ENCODE measurements at places on chromosomes 7 and 10.
A peak's percentile ranks its signal among the peaks of the same experiment; 100 is the strongest.

DNA sequence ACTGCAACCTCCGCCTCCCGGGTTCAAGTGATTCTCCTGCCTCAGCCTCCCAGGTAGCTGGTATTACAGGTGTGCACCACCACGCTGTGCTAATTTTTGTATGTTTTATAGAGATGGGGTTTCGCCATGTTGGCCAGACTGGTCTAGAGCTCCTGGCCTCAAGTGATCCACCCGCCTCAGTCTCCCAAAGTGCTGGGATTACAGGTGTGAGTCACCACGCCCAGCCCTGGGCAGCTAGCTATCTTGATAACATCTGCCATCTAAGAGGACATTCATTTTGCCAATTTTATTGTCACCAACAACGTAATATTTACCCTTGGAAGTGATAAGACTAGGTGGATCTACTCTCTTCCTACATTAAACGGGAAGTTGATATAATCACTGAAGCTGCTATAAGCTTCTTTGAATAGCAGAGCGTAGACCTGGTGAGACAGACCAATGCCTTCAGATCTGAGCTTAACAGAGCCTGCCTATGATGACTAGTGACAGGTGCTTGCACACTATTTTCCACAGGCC is 39.7 kb upstream of the SLC35B4 start:
- H3K4me3 ChIP-seq: no peak overlapping the region
- no peaks in the 10 kb centered on the region for H3K36me3 ChIP-seq
- H3K27ac ChIP-seq: no peak overlapping the region
- peaks cover 8% of the 10 kb centered on the region for H3K27me3 ChIP-seq
- no peaks in the 10 kb centered on the region for H3K4me1 ChIP-seq

DNA sequence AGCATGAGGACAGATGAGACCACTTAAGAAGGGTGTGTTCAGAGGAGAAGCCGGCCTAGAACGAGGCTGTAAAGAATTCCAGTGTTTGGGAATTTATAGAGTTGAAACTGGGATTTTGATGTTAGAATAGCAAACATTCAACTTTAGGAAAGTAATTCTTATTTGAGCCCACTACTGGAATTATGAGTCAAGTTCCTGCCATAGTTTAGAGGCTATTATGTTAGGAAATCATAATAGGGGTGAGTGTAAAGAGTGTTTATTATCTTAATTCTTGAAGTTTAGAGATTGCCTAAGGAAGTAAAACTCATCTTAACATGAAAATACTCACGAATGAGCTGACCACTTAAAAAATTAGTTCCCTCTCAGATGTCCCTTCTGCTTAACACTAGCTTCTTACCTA is 2.1 kb downstream of the CBLL1 start:
- H3K27ac ChIP-seq: peak overlapping the region; percentile 2
- no peaks in the 10 kb centered on the region for H3K27me3 ChIP-seq
- peaks cover 57% of the 10 kb centered on the region for H3K4me1 ChIP-seq
- no peak for DNase-seq
- H3K4me3 ChIP-seq: peak overlapping the region; percentile 65

DNA sequence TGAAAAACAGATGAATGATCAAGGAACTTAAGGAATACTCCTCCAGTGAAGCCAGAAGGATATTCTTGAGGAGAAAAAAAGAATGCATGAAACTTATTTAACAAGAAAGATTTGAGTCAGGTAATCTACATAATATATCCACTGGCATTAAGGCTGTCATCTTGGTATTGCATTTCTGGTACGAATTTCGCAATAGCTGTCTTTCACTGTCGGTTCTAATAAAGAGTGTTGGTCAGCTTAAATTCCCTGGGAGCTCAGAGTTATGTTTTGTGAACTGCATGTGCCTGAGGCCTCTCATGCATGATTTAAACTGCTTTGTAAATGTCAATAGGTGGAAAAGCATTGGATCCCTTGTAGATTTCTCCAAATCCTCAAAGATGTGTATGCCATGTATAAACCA is 565.3 kb upstream of the GALNT17 start:
- H3K27me3 ChIP-seq: no peaks in the 10 kb centered on the region
- H3K27ac ChIP-seq: no peak overlapping the region
- peaks cover 31% of the 10 kb centered on the region for H3K36me3 ChIP-seq
- no peak for DNase-seq

- no peak overlapping the region for H3K27ac ChIP-seq
- no peak overlapping the region for H3K4me3 ChIP-seq
- DNase-seq: no peak
These were observed 25.5 kb downstream of the NYAP1 start for GRCh38 chr7:100509231-100509630.

DNA sequence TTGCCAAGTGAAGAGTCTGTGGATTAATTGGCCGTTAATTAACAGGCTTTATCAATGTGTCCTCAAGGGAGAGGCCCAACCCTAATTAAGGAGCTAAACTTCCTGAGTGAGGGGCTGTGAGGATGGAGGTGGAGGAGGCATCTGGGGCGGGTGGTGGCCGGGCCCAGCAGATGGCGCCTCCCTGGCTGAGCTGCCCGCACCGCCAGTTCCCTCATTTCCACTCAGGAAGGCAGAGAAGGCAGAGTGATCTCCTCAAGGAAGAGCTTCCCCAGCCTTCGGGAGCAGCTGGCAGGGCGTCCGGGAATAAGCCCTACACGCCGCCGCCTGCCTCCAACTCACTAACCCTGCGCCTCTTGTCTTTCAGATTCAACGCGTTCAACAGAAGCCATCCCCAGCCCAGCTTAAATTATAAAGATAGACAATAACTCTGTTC is 112.2 kb downstream of the CYTH3 start:
- no peaks in the 10 kb centered on the region for H3K27me3 ChIP-seq
- no peak overlapping the region for H3K4me3 ChIP-seq
- no peak overlapping the region for H3K27ac ChIP-seq
- no peak for DNase-seq
- H3K4me1 ChIP-seq: no peaks in the 10 kb centered on the region
- peaks cover 59% of the 10 kb centered on the region for H3K36me3 ChIP-seq

DNA sequence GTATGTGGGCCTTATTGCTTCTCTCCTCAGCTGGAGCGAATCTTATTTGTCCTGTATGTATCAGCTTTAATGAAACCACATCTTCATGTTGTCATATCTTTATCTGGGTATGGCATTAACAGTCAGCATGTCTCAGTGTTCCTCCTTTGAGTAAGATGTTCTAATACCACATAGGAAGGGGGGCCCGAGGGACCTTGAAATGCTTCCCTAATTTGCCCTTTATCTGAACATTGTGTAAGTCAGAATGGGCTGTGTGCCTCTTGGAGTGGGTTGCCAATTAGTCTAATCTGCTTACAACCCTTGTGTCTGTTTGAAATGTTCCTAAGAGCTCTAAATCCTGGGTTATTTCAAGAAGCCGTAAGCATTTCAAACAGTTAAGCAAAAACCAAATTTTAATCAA is 623.8 kb downstream of the SUGCT start:
- no peaks in the 10 kb centered on the region for H3K36me3 ChIP-seq
- no peak overlapping the region for H3K4me3 ChIP-seq
- H3K27me3 ChIP-seq: no peaks in the 10 kb centered on the region
- H3K27ac ChIP-seq: no peak overlapping the region

- peaks cover 19% of the 10 kb centered on the region for H3K4me1 ChIP-seq
- no peak overlapping the region for H3K27ac ChIP-seq
- H3K27me3 ChIP-seq: no peaks in the 10 kb centered on the region
- no peak for DNase-seq
These were observed 2.5 kb downstream of the DYNC2I1 start for GRCh38 chr7:158858592-158859503.

DNA sequence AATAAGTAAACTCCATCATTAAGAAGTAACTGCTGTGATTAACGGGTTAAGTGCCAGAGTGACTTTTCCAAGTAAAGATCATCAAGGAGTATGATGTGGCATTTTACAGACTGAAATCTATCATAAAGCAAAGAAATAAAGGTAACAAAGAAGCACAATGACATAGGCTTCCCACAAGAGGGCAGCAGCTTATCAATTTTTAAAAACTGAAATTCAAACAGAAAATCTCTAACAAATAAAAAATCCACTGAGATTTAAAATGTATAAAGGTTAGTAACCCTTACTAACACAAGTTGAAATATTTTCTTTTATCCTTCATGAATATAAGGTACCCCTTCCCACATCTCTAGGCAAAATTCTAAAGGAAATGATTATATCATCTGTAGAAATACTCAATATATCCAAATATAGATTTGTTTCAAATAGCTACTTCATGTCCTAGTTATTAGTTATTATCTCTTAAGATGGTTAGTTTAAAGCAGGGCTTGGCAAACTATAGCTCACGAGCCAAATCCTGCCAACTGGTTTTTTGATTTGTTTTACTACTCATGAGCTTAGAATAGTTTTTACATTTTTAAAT is 29.2 kb downstream of the FAM3C start:
- peaks cover 62% of the 10 kb centered on the region for H3K4me1 ChIP-seq
- no peaks in the 10 kb centered on the region for H3K27me3 ChIP-seq
- no peak for DNase-seq

DNA sequence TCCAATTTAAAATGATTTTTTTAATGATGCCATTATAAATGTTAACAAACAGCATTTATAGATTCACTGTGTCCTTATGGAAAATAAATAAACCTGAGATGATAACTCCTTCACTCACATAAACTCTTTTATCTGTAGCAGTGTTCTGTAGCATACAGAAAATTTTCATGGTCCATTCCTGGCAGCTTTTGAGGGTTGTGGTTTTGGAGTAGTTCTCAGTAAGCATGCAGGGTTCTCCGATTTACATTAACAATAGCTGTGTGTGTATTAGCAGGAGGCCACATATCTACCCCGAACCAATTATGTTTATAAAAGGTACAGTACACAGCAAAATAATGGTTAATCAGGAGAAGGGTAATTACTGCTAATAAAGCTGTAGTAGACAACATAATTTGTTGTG is 162.7 kb downstream of the CDCA7L start:
- no peak overlapping the region for H3K4me3 ChIP-seq
- H3K36me3 ChIP-seq: no peaks in the 10 kb centered on the region
- no peak for DNase-seq
- H3K4me1 ChIP-seq: no peaks in the 10 kb centered on the region
- no peak overlapping the region for H3K27ac ChIP-seq

- no peaks in the 10 kb centered on the region for H3K36me3 ChIP-seq
- no peak overlapping the region for H3K4me3 ChIP-seq
- no peak for DNase-seq
- H3K27me3 ChIP-seq: no peaks in the 10 kb centered on the region
- no peak overlapping the region for H3K27ac ChIP-seq
These were observed 277.4 kb upstream of the PHYHIPL start for GRCh38 chr10:58898854-58899573.

GRCh38 chr7:13846386-13846785 is 143.1 kb downstream of the ETV1 start:
- no peaks in the 10 kb centered on the region for H3K27me3 ChIP-seq
- no peaks in the 10 kb centered on the region for H3K36me3 ChIP-seq
- H3K4me1 ChIP-seq: no peaks in the 10 kb centered on the region
- H3K4me3 ChIP-seq: no peak overlapping the region

GRCh38 chr10:45000138-45000751 is 478 bp upstream of the ZNF22 start:
- peaks cover 30% of the 10 kb centered on the region for H3K36me3 ChIP-seq
- no peaks in the 10 kb centered on the region for H3K27me3 ChIP-seq
- H3K27ac ChIP-seq: peak overlapping the region; percentile 93

- H3K4me1 ChIP-seq: no peaks in the 10 kb centered on the region
- no peaks in the 10 kb centered on the region for H3K27me3 ChIP-seq
- DNase-seq: no peak
- no peak overlapping the region for H3K27ac ChIP-seq
- H3K36me3 ChIP-seq: peaks cover 14% of the 10 kb centered on the region
These were observed 42.8 kb upstream of the RABGEF1 start for GRCh38 chr7:66697449-66698438.

DNA sequence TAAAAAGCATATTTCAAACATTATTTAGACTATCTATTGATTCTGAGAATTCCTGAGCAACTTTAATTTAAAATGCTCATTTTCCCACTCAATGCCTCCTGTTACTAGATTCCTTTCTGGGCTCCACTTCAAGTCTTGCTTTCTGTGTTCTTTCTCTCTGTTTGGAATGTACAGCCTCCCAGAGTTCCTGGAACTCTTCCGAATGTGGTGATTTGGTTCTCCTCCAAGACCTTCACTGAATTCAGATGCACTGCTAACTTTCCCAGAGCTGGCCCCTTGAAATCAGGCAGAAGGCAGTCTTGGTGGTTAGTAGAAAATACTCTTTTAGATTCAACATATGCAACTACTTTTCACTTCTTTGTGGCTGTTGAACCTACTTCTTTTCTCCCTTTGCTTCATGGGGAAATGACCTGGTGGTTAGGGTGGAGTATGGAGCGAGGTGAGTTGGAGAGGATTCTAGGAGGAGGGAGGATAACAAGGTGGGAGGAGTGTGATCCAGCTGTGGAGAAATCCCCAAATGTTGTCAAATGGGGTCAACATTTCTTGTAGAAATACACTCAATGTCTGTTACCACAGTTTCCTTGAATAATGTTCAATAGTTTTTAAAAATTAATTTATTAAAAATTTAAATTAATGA is 27.9 kb upstream of the CCDC7 start:
- no peak overlapping the region for H3K4me3 ChIP-seq
- H3K27ac ChIP-seq: no peak overlapping the region
- H3K4me1 ChIP-seq: no peaks in the 10 kb centered on the region
- H3K27me3 ChIP-seq: peaks cover 13% of the 10 kb centered on the region
- no peak for DNase-seq
- no peaks in the 10 kb centered on the region for H3K36me3 ChIP-seq

- DNase-seq: no peak
- H3K4me3 ChIP-seq: no peak overlapping the region
- no peaks in the 10 kb centered on the region for H3K36me3 ChIP-seq
- no peaks in the 10 kb centered on the region for H3K4me1 ChIP-seq
- H3K27ac ChIP-seq: no peak overlapping the region
- H3K27me3 ChIP-seq: peaks cover 9% of the 10 kb centered on the region
These were observed 20.6 kb upstream of the CABCOCO1 start for GRCh38 chr10:61642150-61642571.

- H3K27ac ChIP-seq: no peak overlapping the region
- H3K4me1 ChIP-seq: no peaks in the 10 kb centered on the region
- no peak overlapping the region for H3K4me3 ChIP-seq
- no peaks in the 10 kb centered on the region for H3K27me3 ChIP-seq
These were observed 176.3 kb upstream of the LRGUK start for GRCh38 chr7:133950855-133951254.

DNA sequence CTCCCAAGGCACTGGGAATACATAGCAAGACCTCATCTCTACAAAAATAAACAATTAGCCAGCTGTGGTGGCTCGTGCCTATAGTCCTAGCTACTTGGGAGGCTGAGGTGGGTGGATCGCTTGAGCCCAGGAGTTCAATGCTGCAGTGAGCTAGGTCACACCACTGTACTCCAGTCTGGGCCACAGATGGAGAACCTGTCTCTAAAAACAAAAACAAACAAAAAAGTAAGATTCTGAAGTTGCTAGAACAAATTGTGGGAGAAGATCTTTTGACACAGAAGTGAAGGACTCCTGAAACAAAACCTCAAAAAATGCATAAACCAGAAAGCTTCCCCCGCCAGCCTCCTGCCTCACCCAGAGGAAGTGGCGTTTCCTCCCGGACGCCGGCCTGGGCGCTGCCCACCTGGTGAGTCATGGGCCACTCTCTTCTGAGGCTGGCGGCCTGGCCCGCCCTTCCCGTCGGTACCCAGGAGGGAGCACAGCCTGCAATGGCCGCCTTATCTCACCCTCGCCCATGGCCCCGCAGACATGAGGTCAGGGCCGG is 25.4 kb upstream of the ELN start:
- H3K36me3 ChIP-seq: no peaks in the 10 kb centered on the region
- H3K4me3 ChIP-seq: no peak overlapping the region
- H3K27me3 ChIP-seq: peaks cover 4% of the 10 kb centered on the region
- DNase-seq: no peak
- peaks cover 3% of the 10 kb centered on the region for H3K4me1 ChIP-seq
